ENCODE measurements at places on chromosomes 12 and 14. TPM values are rescaled to one million over a fixed set of nuclear protein-coding genes. Genes with fewer than 3 reads are reported as not detected.

The TAS2R20 gene
- total RNA-seq: not detected

- no peak for DNase-seq
Measured at GRCh38 chr14:97306133-97306759, 509.1 kb downstream of the VRK1 start.

DNA sequence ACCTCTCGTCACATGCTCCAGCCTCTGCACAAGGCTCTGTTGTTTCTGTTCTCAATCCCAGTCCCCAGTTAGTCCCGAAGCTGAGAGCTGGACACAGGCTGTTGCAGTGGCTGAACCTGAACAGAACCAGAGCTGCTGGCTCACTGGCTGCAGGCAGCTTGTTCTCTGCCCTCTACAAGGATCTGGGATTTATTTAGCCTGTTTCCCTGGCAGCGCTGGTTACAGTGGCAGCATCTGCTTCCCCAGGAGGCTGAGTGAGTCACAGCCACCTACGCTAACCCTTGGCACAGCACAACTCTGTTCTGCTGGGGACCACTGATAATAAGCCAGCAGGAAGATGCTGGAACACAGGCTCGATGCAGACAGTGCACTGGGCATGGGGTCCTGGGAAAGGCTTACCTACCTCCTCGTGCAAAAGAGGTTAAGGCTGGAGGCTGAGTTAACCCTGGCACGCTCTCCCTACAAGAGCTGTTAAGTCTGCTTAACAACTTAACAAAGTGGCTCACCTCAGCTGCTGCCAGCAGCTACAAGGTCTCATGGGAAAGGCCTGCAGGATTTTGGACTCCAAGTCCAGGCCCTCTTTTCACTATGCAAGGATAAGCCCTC is 299.6 kb downstream of the PCNX1 start:
- DNase-seq: peak; percentile 72

The PMCH gene
- total RNA-seq: not detected

The DDX54 gene
- total RNA-seq: 24.4 TPM

- no peak for DNase-seq
Measured at GRCh38 chr12:48980389-48980952, 2.3 kb downstream of the WNT1 start.

Data from H4 (cell line).